ENCODE measurements at places on chromosomes 5 and 9. TPM values are rescaled to one million over a fixed set of nuclear protein-coding genes. Genes with fewer than 3 reads are reported as not detected.

The LHX6 gene
- 4.1 TPM for total RNA-seq

The CCL27 gene
- 1.0 TPM for total RNA-seq

The DRD1 gene
- 0.54 TPM for total RNA-seq

The INSYN2B gene
- not detected for total RNA-seq

The SERF1A gene
- 3.7 TPM for total RNA-seq

The RPL35 gene
- total RNA-seq, result 1,754 TPM

The NUTM2G gene
- not detected for total RNA-seq

The ANKS6 gene
- 39.2 TPM for total RNA-seq

The PHF24 gene
- total RNA-seq, result 0.47 TPM
